ENCODE measurements at places on chromosomes 12 and 14.

DNA sequence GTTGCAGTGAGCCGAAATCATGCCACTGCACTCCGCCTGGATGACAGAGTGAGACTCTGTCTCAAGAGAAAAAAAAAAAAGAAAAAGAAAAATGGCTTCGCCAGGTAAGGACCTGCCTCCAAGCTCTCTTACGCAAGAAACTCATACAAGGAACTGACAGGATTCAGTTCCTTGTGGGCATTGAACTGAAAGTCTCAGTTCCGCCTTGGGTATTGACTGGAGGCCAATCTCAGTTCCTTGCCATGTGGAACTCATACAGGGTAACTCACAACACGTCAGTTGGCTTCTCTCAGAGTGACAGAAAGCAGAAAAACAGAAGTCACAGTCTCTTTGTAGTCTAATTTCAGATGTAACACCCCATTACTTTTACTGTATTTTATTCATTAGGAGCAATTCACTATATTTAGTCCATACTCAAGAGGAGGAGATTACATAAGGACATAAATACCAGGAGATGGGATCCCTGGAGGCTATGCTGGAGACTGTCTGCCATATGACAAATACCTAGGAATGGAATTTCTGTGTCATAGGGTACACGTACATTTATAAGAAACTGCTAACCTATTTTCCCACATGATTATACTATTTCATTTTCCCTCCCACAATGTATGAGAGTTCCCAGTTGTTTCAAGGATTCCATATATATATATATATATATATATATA is 11.4 kb upstream of the NOPCHAP1 start:
- no peak for DNase-seq

- DNase-seq, result no peak
Measured at GRCh38 chr12:95248604-95249360, 31.2 kb downstream of the VEZT start.

DNA sequence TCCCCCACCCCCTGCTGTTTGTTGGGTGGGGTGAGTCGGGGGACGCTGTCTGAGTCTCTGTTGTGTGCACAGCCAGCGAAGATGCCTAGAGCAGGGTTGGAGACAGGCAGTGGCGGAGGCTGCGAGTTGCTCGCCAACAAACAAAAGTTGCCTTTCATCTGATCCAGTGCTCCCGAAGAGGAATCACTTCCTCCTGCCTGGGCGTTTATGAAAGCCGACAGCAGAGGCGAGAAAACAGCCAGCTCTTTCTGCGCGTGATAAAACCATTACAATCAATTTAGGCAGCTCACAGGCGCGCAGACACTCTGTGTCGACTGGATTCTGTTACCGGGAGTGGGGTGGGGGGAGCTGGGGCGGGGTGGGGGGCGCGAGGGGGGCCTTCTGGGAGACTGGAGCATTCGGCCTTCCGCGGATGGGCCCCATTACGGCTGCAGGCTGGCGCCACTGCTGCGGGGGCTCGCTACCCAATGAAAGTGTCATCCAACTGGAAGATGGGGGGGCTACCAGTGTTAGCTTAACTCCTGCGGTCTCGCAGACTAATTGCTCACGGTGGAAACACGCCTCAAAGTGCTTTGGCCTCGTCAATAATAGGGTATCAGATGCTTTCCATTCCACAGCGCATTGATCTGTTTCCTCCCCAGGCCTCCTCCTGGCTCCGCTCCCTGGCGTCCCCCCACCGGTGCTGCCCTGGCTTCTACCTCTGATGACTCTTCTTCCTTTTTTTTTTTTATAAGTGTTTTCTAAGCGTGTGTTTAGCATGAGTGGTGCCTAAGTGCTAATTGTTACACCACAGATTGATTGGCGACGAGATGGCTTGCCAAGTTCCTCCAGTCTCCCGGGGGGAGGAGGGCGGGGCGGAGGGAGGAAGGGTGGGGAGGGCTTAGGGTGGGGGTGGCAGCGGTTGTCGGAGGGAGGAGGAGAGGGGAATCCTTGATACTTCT is 678.4 kb downstream of the MED13L start:
- no peak for DNase-seq

DNA sequence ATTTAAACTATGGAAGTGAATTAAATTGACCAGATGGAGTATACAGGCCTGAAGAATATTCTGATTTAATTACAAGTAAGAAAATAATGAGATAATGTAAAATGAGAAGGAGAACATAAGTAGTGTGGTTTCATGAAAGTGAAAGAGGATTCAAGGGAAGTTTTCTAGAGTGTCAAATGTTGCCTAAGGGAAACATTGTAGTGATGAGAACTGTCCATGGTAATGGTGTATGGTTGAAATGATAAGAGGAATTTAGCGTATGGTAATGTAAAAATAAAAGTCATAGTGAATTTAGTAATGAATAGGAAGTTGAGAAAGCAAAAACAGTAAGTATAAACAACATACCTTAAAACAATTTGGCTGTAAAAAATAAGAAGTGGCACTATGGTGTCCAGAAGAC is 1954.6 kb upstream of the FLRT2 start:
- DNase-seq, result no peak

DNA sequence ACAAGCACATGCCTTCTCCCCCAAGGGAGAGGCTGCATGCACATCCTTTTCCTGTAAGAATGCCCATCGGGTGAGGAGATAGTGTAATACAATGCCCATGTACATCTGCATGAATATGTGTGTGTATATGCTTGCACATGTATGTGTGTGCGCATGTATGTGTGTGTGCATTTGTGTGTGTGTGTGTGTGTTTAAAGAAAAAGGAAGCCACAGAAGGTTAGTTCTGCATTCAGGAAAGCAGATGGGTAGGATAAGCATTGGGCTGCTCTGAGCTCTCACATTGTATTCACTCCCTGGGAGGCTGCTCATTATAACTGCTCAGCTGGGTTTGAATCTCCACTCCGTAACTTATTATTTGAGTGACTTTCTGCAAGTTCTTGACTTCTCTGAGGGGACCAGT is 74.3 kb downstream of the GALNT8 start:
- no peak for DNase-seq

- DNase-seq, result no peak
Measured at GRCh38 chr12:120472521-120472920, 3.0 kb upstream of the SRSF9 start.

- no peak for DNase-seq
Measured at GRCh38 chr14:60859525-60859924, 121.4 kb downstream of the TRMT5 start.

- no peak for DNase-seq
Measured at GRCh38 chr12:51403159-51403558, 12.0 kb upstream of the GALNT6 start.

GRCh38 chr12:27593266-27593665 is 69.3 kb downstream of the PPFIBP1 start:
- no peak for DNase-seq

- no peak for DNase-seq
Measured at GRCh38 chr12:22463306-22463705, 81.0 kb downstream of the C2CD5 start.

DNA sequence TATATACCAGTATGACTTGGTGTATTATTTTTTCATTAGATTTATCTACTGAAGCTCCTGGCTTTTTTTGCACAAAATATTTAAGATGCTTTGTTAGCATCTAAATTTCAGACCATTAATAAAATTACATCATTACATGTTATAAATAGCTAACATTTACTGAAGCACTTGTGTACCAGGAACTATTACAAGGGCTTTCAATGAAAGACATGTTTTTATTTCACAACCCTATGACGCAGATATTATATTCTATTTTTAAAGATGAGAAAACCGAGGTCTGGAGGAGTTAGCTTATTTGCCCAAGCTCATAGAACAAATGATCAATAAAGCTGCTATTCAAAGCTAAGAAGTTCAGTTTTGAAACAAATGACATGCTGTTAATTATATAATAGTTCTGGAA is 420.4 kb upstream of the DCN start:
- DNase-seq, result no peak

DNA sequence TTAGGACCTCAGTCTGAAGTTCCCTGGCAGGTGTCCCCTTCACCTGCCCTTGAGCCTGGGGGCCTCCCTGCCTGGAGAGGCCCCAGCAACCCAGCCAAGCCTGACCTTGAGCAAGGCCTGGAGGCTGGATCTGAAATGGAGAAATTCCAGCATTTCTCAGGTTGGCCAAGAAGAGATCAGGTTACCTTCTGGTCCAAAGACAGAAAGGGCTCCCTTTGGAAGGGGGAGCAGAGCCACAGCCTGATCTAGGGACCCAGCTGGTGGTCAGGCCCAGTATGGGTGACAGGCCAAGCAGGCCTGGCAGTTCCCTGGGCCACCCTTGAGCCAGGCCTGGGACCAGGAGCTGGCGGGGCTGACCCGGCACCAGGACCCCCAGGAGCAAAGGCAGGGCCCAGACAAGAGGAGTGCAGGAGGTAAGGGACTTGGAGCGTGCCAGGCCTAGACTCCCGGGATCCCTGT is 82.8 kb downstream of the TNFAIP2 start:
- no peak for DNase-seq

GRCh38 chr12:128073937-128074336 is 193.0 kb upstream of the TMEM132C start:
- no peak for DNase-seq

DNA sequence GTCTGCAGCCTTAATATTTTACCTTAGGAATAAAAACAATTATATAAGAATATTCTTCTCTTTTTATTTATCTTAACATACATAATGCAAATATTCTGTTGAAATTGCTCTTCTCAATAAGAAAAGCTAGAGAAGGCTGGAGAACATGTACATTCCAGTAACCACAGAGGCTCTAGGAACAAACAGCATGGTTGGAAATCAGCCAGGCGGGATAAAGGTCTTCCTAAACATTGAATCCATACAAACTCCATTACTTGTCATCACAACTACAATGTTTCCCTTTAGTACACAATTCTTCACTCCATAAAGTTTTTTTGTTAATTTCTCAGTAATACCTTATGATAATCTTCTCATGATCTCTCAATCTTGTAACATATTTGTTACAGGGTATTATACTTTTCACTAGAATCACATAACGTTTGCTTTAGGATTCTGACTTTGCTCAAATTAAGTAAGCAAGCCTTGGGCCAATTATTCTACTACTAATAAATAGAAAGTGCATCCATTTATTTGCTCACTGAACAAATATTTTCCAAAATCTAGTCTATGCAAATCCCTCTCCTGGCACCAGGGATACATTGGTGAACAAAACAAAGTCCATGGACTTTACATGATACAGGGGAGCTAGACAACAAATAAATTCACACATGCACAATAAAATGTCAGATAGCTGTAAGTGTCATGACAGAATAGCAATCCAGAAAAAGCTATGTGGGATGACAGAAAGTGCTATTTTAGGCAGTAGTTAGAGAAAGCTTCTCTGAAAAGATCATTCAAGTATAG is 237.5 kb upstream of the TMTC1 start:
- DNase-seq, result no peak

DNA sequence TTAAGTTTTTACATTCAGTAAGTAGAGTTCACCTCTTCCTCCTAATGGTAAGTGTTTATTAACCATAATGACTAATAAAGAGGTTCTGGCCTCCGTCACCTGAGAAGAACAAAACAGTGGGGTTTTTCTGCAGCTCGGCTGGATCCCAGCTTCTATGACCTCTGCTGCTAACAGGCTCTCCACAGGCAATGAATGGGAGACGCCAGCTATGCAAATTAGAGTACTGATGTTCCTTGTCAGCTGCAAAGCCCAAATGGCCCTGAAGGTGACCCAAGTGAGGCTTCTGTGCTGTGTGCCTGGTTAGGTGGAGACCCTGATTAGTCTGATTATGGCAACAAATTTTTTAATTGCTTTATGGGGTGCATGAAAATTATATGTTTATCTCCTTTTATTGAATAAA is 218.1 kb downstream of the APAF1 start:
- DNase-seq, result no peak

All from HT1080 (cell line).